ENCODE measurements at places on chromosomes 7 and 10. TPM values are rescaled to one million over a fixed set of nuclear protein-coding genes. Genes with fewer than 3 reads are reported as not detected.

RAPGEF5 gene
- total RNA-seq, result 0.43 TPM

CDNF gene
- 0.63 TPM for total RNA-seq

SCIN gene
- 0.23 TPM for total RNA-seq

KCNH2 gene
- 0.15 TPM for total RNA-seq

OR2A7 gene
- 3.2 TPM for total RNA-seq

CPA4 gene
- not detected for total RNA-seq

VWDE gene
- 6.6 TPM for total RNA-seq

ZNF365 gene
- total RNA-seq, result 0.35 TPM

VAX1 gene
- total RNA-seq, result not detected

CNPY1 gene
- total RNA-seq, result not detected

PIP gene
- not detected for total RNA-seq

CALHM1 gene
- total RNA-seq, result 0.58 TPM

PON1 gene
- not detected for total RNA-seq

RBP3 gene
- total RNA-seq, result not detected

SPOCK2 gene
- total RNA-seq, result 418 TPM

LOXL4 gene
- total RNA-seq, result not detected

ANK3 gene
- 15.0 TPM for total RNA-seq

EDRF1 gene
- total RNA-seq, result 31.3 TPM

TEX36 gene
- total RNA-seq, result not detected

NME8 gene
- total RNA-seq, result not detected

ELN gene
- total RNA-seq, result not detected

GIMAP6 gene
- total RNA-seq, result 85.9 TPM

CALHM3 gene
- 0.48 TPM for total RNA-seq

LIPK gene
- total RNA-seq, result not detected

BEND7 gene
- not detected for total RNA-seq

TMEM176B gene
- total RNA-seq, result not detected

CALML5 gene
- not detected for total RNA-seq

EPO gene
- total RNA-seq, result not detected

HTR5A gene
- not detected for total RNA-seq

TAS2R4 gene
- total RNA-seq, result 0.73 TPM

OR6V1 gene
- not detected for total RNA-seq

MYO1G gene
- 572 TPM for total RNA-seq

KIAA1217 gene
- total RNA-seq, result 2.0 TPM

UCMA gene
- not detected for total RNA-seq
